ENCODE measurements at places on chromosomes 7 and 10.

DNA sequence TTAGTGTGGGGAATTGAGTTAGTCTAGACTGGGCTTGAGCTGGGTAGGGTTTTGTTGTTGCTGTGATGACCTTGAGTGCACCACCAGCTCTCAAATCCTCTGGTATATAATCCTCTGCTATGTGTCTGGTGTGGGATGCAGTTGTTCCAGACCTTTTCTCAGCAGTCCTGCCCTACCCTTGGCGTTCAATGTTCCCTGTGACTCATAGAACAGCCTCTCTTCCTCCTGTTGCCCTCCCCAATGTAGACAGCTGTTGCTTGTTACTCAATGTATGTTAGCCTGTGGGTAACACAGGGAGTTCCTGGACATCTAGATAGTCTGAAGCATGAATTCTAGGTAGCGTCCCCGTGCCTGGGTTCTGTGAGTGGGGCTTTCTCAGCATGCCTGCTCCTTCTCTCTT lies 19.8 kb downstream of the ACBD7 start:
- no peak for DNase-seq

GRCh38 chr10:97743169-97743943 lies 6.4 kb downstream of the ZFYVE27 start:
- DNase-seq, result no peak

GRCh38 chr10:130042381-130042780 lies 68.2 kb downstream of the C10orf143 start:
- DNase-seq, result no peak

- DNase-seq, result no peak
Measured at GRCh38 chr7:146084086-146084485, 32.5 kb upstream of the CNTNAP2 start.

DNA sequence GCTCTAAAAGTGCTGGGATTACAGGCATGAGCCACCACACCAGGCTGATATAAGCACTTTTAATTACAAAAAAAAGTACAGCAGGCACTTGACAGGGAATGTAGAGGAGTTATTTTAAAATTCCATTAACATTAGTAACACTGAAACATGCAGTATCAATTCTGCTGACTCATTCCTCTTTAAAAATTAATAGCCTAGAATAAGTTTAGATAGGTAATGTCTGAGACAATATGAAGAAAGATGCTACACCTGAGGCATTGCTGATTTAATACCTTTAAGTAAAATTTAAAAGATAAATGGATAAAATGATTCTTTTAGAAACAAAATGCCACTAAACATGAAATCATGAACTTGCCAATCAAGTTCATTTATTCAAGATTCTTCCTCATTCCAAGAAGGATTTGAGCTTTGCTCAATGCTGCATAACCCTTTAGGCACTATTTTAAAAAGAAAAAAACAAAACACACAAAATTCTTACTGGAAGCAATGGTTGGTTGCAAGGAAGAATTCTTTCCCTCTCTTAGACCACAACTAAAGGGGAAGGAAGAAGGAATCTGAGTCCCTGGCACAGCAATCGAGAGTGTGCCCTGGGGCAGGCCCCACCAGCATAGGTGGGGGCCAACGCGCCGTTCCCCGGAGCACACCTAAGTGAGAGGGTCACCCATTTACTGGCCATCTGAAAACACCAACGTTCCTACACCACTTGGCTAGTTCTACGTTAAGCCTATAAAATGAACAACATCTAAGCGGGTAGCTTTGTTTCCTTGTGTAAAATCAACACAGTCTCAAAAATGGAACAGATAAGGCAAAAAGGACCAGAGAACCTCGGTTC lies 26.6 kb downstream of the ESYT2 start:
- no peak for DNase-seq

- DNase-seq, result no peak
Measured at GRCh38 chr7:32518534-32519140, 23.3 kb downstream of the AVL9 start.

DNA sequence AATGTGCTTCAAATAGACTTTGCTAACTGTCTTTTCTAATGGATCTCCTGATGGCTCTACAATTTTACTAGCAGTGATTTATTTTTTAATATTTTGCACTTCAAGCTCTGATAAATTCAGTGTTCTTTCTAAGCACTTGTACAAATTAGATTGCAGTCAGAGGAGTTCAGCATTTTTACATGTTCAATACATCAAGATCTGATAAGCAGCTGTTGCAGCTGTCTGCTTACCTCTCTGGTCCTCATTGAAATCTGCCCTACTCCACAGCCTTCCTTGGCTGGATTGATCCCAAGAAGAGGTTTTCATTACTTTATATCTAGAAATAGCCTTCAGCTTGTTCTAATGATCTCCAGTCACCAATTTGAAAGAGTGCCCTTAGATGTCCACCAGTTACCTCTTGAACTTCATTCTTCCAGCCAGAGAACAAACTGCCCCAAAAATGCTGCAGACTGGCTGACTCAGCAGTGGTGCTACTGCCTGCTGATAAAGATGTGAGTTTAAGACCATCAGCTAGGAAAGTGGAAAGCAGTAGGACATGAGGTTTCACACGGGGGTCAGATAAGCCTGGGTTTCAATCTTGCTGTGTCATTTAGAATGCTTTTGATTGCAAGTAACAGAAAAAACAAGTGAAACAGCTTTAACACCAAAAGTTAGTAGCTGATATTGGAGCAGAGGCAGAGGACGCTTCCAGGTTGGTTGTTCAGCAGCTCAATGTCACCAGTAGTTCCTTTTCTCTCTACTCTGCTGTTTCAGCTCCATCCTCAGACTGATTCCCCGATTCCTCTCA lies 350.9 kb upstream of the NPVF start:
- no peak for DNase-seq

DNA sequence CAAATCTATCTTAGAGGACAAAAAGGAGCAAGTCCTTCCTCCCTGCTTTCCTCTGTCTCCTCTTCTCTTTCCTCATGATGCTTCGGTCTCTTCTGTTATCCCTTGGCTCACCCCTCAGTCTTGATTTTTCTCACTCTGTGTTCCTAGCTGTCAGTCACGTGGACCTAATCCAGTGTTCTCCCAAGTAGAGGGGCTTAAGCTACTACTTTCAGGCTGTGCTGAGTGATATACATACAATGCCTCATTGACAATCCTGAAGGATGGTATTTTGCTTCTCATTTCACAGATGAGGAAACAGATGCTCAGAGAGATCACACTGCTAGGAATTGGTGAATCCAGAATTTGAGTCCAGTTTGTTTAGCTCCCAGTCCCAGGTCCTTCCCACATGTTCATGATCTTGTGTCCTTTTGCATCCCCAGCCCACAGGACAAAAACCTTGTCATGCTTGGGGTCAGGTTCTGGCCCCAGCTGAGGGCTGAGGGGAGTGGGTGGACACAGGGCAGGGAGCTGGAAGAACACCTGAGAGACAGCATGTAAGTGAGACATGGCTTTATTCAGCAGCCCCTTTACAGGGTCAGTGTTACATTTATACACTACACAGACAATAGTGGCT lies 50.5 kb upstream of the KMT2E start:
- no peak for DNase-seq

DNA sequence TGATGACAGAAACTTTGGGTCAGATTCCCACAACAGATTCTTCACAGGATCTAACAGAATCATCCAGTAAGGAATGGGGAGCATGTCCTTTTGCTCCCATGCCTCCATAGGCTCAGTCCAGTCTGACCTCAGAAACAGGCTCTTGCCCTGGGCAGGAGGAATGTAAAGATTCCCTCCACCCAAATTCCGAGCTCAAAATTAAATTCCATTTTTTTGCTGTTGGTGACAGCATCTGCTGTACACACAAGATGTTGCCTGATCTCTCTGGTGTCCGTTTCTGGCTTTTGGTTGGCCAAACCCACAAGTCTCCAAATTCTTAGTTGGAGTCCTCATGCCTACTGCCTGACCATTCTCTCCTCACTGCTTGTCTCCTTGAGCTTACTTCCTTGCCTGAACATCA lies 53.7 kb downstream of the SEM1 start:
- DNase-seq, result no peak

GRCh38 chr10:99393036-99393435 lies 37.4 kb downstream of the GOT1 start:
- DNase-seq, result no peak

DNA sequence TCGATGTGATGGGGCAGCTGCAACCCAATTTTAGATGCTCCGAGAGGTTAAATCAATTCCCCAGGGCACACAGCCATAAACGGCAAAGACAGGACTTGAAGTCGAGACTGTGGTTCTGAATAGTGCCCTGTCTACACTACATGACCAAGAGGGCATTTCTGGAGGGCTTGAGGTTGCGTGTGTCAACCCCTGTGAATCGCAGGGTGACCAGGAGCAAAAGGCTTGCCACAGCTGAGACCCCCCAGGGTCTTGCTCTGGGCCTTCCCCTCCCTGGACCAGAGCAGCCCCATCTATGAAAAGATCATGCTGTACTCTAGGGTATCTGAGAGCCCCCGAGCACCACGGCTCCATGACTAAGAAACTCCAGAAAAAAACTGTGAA lies 26.8 kb upstream of the RASGEF1A start:
- DNase-seq, result no peak

DNA sequence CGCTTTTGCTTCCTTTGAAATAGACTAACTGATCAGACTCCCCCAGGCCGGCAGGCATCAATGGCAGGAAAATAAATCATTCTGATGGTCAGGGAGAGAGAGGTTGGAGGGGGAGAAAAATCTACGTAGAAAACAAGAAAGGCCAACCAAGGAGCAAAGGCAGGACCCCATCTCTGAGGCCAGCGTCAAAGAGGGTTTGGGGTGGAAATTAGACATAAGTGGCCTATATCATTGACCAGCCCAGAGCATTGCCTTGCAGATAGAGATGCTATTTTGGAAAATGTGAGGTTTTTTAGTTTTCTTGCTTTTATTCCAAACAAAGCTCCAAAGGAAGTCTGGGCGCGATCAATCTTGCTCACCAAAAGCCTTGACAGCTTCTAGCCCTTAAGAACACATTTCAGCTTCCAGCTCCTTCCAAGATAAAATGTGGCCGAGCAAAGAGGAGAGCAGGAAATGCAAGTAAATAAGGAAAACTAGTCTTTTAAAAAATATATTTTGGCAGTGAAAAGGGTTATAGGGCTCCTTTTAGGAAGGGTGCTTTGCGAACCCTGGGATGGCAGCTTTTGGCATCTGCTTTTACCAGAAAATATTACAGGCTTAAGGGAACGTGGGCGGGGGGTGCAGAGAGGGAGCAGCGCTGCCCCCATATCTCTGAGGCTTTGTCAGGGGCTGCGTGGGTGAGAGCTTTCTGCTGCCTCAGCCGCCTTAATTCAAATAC lies 2.0 kb upstream of the HOXA2 start:
- no peak for DNase-seq

DNA sequence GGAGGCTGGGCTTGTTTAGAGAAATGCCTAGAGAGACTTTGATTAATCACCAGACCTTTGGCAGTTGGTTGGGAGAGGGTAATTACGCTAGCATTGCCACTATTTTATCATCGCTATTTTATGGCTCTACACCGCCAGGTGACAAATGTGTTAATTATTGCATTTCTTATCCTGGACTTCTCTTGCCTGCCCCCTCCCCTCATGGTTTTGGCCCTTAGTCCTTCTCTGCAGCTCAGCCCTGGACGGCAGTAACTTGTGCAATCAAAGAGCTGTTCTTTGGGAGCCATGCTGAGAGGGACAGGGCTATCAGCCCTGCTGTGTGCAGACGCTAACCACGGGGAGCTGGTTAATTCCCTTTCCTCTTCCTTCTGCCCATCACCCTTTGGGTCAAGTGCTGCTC lies 585.0 kb downstream of the AUTS2 start:
- DNase-seq, result no peak

DNA sequence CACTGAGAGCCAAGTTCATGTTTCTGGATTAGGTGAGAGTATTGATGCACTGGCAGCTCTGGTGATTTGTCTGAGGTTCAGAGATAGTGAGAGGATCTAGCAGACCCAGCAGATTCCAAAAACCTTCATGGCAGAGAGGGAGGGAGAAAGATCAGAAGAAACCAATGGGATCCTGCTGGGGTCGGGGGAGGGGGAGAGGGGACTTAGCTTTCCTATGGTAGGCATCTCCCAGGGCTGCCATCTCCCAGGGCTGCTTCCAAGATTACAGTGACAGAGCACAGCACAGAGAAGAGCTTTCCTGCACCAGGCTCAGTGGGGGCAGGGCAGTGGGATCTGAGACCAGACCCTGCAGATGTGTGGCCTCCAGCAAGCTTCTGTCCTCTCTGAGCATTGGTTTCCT lies 76.8 kb upstream of the GDF10 start:
- no peak for DNase-seq

- no peak for DNase-seq
Measured at GRCh38 chr7:107007007-107007891, 37.3 kb upstream of the PRKAR2B start.

DNA sequence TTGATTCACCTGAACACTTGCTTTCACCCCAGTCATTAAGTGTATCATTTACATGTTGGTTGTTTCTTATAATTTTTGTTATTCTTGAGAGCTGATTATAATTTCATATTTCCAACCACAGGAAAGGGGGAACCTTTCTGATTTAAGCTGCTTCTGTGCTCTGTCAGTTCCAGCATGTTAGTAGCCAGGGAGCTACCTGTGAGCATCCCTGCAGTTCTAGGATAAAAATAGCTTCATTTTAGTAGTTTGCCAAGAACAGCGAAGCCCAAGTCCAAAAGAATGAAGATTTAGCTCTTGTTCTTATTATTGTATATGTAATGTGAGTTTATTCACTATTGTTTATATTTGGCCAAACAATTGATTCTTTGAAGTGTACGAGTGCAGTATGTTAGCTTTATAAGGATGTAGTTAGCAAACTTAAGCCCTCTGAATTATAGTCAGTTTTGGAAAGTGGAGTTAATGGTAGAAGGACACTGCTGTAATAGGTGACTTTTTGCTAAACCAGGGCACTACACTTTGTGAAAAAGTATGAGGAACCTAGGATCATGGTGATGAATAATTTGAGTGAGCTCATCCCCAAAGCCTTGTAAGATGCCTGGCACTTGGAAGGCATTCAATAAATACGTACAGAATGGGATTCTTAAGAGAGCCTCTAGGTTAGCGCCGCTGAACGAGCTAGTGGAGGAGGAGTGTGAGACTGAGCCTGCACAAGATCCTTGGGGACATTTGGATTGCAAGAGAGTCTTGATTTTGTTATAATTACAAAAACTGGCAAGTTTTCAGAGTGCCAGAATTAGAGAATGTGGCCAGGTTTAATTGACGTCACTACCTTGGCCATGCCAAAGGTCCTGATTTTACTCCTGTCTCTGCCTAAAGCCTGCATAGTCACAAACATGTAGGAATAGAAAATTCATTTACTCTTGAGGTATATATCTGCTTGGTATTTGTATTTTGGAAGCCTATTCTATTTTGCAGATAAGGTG lies 29.8 kb downstream of the DNAH11 start:
- no peak for DNase-seq

GRCh38 chr7:30389791-30390190 lies 88.8 kb downstream of the NOD1 start:
- DNase-seq, result no peak

DNA sequence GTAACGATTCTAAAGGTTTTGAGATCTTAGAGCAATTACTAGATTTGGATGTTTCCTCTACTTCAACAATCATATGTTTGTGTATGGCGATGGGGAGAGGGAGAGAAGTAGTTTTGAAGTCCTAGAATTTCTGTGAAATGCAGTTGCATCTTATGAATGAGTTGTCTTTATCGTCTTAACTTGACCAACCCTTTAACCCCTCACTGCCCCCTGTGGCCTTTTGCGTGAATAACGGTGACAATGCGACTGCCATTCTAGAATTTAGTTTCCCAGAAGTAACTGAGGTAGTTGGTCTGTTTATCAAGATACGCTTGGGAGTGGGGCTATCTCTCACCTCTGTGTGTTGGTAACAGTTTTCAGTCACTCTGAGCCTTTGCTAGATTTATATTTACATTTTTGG lies 204.6 kb downstream of the HDAC9 start:
- DNase-seq, result no peak

All from stimulated activated CD4-positive, alpha-beta T cell treated with anti-CD3 and anti-CD28 coated beads, Interleukin-1b, Interleukin-23, amount 100 ng/mL, for 1 hour (primary cell).